ENCODE measurements at places on chromosomes 5 and 9.

- no peak for DNase-seq
These were observed 60.6 kb downstream of the PGM5 start for GRCh38 chr9:68416936-68417564.

GRCh38 chr9:123478160-123478559 lies 122.2 kb downstream of the CRB2 start:
- DNase-seq: no peak

- peak; percentile 37 for DNase-seq
These were observed 232.1 kb downstream of the SH3GL2 start for GRCh38 chr9:17810728-17811571.

- no peak for DNase-seq
These were observed 109.2 kb downstream of the PAX5 start for GRCh38 chr9:36924757-36925432.

- no peak for DNase-seq
These were observed 1.2 kb upstream of the TBCA start for GRCh38 chr5:77777281-77777892.

DNA sequence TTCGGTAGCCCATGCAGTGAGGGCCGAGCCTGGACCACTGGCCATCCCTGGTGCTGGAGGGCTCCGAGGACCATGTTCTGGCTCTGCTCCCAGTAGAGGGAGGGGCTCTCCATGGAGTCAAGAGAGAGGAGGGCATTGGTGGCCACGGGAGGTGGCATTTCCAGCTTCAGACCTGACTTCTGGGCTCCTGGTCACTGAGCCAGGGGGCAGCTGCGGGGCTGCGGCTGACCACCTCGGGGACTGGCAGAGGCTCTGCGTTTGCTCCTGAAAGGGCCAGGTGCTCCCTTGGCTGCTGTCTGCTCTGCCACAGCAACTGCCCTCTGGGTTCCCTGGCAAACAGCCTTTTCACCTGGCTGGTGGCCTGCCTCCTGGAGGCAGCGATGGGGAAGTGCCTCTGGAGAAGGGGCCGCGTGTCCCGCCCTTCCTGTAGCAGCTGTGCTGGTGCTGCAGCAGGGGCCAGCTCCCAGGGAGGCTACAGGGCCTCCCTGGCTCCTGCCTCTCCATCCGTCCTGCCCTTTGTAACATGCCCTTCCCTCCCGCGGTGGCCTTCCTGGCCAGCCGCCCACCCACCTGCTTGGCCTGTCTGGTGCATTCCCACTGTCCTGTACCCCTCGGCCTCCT lies 144.6 kb downstream of the CACNA1B start:
- no peak for DNase-seq

DNA sequence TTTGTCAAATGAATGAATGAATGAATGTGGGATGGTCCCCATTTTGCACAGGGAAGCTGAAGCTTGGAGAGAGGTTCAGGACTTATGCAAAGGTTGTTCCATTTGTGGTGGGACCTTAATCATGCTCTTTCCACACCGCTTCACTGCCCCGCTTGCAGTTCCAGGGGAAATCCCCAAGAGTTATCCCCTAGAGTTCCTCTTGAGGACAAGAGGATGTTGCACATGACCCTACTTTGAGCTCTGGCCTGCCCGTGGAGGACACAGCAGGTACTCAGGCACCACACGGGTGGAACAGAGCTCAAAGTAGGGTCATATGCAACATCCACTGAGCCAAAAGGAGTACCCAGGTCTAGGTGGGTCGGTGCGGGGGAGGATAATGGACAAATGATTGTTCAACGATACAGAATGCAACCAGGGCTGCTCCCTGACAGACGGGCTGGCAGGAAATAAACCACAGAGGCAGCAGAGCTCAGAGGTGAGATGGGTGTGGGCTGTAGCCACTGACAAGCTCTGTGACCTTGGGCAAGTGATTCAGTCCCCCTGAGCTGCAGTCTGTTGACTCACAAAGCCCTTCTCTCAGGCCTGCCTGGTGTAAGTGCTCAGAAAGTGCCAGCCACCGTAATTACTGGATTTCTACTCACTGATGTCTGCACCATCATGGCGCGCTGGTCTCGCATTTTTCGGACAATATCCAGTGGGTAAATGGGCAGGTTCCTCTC lies 60.3 kb upstream of the EPB41L4B start:
- no peak for DNase-seq

GRCh38 chr9:27880156-27880555 lies 306.9 kb upstream of the C9orf72 start:
- DNase-seq: no peak

- no peak for DNase-seq
These were observed 32.7 kb upstream of the ABCA1 start for GRCh38 chr9:104960662-104961061.

DNA sequence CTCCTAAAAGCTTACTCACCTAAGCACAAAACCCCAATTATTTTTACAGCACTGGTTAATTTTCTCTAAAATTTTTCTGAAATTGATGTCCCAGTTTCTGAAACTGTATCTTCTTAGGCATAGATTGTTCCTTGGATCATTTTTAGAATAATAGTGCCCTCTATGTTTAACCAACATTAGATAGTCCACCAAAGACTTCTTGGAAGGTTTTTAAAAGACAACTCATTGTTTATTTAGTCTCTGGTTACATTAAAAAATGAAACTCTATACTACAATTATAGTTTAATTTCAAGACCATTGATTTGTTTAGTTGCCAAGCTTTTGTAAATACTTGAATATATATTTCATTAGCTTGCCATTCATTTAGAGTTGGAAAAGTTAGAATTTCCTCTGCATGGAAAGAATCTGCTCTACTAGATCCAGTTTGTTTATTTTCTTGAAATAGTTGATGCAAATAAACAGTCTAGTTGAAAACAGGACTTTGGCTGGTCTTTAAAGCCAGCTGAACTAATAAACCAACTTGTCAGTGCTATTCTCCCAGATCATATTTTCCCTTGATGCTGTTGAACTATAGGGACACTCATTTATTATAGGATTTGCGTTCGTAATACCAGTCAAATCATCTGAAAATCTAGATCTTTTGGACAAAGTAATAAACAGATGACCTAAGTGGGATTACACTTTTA lies 990.5 kb downstream of the TLE1 start:
- no peak for DNase-seq

GRCh38 chr5:88925692-88926490 lies 42.9 kb upstream of the MEF2C start:
- no peak for DNase-seq

DNA sequence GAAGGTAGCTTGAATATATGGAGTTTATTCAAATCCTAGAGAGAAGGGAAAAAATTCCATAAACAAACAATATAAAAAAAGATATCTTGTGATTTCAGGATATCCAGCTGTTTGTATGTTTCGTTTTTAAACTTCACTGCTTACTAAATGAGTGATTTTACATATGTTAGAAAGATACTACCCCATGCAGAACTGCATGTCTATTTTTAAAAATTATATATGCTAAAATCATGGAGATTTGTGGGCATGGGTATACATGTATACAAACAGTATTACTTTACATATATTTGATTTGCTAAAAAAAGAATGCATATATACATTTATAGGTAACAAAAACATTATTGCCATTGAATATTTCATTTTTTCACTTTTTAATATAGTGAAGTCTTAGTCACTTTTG lies 178.3 kb downstream of the KDM4C start:
- DNase-seq: no peak

Measured in glomerular endothelial cell (primary cell).